ENCODE measurements at places on chromosomes 12 and 14.

DNA sequence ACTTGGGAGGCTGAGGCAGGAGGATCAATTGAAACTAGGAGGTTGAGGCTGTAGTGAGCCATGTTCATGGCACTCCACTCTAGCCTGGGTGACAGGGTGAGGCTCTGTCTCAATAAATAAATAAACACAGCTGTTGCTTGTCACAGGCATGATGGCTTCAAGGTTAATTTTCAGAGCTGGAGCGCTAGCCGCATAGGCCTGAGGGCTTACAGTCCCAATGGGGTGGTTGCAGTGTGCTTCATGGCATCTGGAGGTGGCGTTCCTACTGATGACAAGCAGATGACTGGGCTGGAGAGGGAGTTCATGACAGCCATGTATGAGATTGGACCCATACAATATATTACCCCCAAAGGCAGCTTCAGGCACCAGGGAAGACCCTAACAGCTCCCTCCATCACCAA is 1.6 kb upstream of the FMNL3 start:
- no peak for DNase-seq

- no peak for DNase-seq
These were observed 41.4 kb downstream of the DYRK4 start for GRCh38 chr12:4603421-4603820.

DNA sequence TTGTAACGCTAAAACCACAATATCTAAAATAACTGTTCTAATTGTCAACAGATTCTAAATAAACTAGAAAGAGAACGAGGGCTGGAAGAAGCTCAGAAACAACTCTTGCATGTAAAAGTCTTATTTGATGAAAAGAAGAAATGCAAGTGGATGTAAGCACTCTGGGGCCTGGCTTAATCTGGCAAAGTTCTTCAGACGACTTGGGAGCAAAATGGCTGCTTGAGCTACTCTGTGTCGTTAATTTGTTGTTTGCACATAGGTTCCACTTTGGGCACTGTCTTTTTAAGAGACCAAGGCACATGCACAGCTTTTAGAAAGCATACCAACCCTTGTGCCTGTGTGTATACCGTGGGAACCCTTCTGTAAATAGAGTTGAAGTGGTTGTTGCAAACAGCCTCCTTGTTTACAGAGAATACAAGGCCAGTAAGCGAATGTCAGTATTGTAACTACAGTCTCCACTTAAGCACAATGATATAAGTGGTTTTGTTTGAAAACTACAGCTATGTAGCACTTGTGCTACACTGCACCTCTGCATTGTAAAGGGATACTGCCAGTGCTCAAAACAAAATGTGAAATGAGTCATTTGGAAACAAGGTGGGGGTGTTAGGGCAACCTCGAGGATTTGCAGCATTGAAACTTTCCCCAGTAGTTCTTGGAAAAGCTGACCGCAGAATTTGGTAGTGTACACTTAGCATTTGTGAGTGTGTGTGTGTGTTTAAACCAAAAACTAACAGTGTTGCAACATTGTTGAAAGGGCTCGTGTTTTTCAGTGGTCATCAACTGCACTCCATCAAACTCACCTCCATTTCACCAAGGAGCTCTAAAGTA is 154.3 kb downstream of the CEP83 start:
- no peak for DNase-seq

GRCh38 chr14:56278383-56278782 is 160.2 kb downstream of the PELI2 start:
- DNase-seq, result no peak

DNA sequence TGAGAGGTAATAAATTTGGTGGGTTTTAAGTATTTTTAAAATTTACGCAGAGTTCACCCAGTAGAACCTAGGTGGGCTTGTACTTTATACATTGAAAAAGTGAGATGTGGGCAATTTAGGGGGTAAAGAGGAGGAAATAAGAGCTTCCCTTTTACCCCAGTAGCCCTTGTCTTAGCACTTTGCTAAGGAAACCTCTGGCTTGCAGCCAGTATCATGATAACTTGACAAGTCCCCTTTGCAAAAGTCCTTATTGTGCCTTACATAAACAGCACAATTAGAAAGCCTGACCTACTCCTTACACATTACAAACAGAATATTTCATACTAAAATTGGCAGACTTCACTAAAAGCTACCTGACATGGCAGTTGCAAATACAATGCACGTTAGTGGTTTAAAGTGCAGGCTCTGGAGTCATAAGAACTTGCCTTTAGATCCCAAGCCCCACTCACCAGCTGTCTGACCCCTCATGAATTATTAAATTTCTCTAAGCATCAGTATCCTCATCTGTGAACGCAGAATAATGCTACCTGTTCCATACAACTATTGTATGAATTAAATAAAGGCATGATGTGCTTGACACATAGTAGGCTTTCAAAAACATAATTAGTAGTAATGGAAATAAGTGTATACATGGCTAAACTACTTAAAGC is 53.2 kb upstream of the NELL2 start:
- DNase-seq, result no peak

DNA sequence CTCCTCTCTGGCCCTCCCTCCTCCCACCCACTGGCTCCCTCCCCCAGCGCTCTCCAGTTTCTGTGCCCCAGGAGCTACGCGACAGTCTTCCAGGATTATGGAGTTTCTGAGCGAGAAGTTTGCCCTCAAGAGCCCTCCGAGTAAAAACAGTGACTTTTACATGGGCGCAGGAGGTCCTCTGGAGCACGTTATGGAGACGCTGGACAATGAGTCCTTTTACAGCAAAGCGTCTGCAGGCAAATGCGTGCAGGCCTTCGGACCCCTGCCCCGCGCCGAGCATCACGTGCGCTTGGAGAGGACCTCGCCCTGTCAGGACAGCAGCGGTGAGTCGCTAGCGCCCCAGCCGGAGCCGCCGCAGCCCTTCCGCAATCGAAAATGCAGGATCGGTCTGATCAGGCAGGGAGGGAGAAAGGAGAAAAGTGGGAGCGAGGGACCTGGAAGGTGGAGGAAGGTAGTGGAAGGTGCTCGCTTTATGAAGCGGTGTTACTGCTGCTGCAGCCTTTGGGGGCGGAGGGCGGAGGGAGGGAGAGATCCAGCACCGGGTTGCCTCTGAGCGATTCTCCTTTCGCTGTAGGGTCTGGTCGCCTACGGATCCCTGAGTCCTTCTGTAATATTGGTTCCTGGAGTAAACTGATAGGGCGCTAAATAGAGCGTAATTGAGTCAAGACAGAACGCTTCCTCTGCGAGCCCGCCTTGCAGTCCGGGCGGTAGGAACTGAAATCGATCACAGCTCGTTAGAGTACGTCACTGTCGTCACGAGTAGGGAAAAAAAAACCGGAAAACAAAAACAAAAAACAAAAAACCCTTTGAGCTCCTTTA is at the start of gene ALX1:
ALX1 (plus strand) TSS at position 56 of the 819 bp plus-strand sequence; CDS start at position 98, 42 bp downstream.
- no peak for DNase-seq

GRCh38 chr12:96371138-96371789 is 29.0 kb downstream of the CDK17 start:
- no peak for DNase-seq

GRCh38 chr12:38161123-38162000 is 155.2 kb upstream of the ALG10B start:
- DNase-seq, result no peak

- DNase-seq, result no peak
These were observed 111.2 kb downstream of the MGST1 start for GRCh38 chr12:16458521-16459078.

GRCh38 chr12:1453810-1454209 is 140.6 kb downstream of the FBXL14 start:
- DNase-seq, result no peak

GRCh38 chr12:121120323-121120722 is 12.4 kb upstream of the P2RX7 start:
- DNase-seq, result no peak

GRCh38 chr12:22700106-22700505 is 75.1 kb downstream of the ETNK1 start:
- no peak for DNase-seq

GRCh38 chr12:12722435-12723148 is 5.4 kb downstream of the CDKN1B start:
- DNase-seq, result no peak

- no peak for DNase-seq
These were observed 1037.3 kb upstream of the FLRT2 start for GRCh38 chr14:84492685-84493084.

DNA sequence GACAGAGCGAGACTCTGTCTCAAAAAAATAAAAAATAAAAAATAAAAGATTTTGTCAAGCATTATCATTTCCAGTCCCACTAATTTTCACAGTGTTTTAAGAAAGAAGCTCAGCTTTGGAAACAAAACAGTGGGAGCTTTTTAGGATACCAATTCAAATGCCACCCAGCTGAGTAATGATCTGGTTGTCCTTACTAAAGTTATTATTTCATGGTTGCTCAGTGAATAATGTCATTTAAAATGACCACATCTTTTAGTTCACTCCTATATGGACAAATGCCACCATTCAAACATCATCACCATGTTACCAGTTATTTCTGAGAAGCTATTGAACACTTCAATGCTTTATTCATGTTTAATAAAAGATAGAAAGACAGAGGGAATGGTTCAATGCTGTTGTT is 365.0 kb downstream of the CCER1 start:
- no peak for DNase-seq

DNA sequence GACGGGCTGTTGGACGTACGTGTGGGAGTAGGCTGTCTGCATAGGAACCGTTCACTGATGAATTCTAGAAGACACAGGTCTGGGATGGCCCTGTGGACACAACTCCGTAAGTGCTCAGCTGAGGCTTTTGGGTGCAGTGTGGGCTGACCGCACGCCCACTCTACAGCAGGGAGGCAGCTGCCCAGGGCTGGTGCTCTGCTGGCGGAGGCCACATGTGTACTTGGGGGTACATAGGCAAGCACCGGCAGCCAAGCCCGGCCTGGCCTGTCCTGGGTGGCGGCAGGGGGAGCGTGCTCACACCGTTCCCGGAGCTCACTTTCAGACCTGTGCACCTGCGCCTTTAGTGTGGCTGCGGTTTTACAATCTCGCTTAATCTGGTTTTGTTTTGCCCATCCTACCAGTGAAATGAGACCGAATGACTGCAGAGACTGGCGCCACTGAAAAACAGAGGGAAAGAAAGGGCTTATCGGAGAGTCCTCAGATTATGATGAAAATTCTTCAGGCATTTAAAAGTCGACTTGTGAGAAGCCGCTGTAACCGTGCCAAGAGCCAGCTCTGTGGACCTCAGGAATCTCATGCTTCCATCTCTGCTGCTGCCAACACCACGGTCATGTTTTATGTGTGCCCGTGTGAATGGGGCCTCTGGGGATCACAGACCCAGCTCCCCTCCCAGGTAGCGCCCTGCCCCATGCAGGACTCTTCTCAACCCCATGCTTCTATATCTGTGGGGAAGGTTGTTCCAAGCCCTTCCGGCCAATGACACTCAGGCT is 45.8 kb downstream of the SSH1 start:
- no peak for DNase-seq

DNA sequence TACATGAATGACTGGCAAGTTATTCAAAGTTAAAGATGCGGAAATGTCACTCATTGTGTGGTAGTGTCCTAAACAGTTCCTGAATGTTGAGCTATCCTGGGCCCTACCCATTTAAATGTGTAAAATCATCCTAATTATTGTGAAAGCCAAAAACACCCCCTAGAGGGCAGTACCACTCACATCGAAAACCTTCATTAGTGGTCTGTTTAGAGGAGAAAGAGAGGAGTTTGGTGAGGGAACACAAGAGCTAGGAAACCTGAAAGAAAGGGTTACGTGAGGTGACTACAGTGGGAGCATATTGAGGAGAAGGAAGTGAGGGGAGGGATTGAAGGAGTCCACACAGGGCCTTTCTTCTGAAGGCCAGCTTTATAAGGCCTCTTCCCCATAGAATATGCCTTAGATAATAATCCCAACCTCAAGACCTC is 2.5 kb upstream of the TEP1 start:
- DNase-seq, result no peak

- DNase-seq, result no peak
These were observed 372.3 kb downstream of the RPL10L start for GRCh38 chr14:46279327-46279726.

DNA sequence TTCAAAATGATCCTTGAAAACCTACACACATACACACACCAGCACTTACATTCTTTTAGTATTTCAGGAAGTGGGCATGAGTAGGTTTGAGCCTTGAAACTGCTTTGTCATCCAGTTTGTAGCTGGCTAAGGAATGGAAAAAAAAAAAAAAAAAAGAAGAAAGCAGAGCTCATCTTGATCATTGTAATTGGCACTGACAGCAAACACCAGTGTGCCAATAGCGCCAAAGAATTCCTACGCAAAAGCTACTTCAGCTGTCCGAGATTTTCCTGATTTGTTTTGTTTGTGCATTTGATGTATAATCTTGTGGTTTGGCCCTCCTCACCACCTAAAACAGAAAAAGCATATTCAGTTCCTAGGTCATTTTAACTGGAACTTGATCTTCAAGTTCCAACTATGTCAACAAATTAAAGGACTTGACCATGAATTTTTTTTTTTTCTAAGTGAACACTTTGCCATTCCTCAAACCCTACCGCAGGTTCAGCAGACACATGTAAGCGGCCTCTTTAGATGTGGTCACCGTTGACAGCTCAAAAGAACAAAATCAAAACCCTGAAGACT is 57.3 kb downstream of the FLRT2 start:
- no peak for DNase-seq

DNA sequence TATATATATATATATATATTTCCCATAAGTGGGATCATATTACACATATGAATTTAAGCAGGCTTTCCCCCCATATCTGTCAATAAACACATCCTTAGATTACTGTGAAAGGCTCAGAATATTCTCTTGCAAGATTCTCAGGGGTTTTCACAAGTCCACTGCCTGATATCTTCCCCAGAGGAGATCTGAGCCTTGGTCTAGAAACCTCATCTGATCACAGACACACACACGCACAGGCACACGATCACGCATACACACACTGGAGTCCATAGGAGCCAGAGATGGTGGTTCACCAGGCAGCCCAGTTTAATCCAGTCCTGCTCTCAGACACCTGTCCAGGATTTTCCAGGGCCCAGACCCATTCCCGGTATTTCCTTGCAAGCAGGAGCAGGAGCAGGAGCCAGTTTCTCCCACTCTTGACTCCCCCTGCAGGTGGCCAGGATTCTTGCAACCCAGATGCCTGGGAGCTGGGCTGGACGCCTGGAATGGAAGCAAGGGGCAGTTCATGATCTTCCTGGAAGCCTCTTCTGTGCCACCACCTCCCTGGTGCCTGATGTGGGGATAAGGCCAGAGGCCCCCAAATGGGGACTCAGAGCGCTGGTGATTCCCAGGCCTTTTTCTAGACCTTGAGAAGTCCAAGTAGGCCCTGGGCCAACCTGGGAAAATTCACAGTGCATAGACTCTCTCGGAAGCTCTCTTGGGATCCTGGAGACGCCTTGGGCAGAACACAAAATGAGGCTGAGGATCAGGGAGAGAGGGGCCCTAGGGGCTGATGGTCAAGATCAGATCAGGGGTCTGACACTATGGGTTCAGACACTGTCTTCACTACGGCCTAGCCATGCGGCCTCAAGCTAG is 16.5 kb upstream of the KRT78 start:
- DNase-seq, result no peak

DNA sequence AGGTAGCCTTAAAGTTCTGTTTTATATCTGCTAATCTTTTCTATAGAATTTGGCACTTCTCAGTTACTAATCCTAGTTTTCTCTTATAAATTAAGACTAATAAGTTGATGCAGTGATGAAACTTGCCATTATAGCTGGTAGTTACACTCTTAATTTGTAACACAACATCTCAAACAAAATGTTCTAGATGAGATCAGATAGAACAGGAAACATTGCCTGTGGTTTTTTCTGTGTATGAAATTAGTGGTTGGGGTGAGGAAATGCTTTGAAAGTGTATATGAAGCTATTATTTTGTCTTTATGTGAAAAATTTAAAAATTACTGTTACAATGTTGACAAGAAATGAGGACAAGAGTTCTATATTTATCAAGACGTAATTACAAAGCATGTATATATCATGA is 91.9 kb downstream of the PCNX1 start:
- no peak for DNase-seq

GRCh38 chr14:71070169-71070568 is 162.9 kb downstream of the PCNX1 start:
- DNase-seq, result no peak

Measured in stimulated activated CD4-positive, alpha-beta T cell treated with anti-CD3 and anti-CD28 coated beads, TNF-alpha, amount 100 ng/mL, for 1 hour (primary cell).